Activated T-helper 1 cell treated with anti-CD3 and anti-CD28 coated beads, Interleukin-2, amount 50 U/mL, for 16 hours (primary cell): ENCODE measurements at places on chromosomes 11 and 22.

DNA sequence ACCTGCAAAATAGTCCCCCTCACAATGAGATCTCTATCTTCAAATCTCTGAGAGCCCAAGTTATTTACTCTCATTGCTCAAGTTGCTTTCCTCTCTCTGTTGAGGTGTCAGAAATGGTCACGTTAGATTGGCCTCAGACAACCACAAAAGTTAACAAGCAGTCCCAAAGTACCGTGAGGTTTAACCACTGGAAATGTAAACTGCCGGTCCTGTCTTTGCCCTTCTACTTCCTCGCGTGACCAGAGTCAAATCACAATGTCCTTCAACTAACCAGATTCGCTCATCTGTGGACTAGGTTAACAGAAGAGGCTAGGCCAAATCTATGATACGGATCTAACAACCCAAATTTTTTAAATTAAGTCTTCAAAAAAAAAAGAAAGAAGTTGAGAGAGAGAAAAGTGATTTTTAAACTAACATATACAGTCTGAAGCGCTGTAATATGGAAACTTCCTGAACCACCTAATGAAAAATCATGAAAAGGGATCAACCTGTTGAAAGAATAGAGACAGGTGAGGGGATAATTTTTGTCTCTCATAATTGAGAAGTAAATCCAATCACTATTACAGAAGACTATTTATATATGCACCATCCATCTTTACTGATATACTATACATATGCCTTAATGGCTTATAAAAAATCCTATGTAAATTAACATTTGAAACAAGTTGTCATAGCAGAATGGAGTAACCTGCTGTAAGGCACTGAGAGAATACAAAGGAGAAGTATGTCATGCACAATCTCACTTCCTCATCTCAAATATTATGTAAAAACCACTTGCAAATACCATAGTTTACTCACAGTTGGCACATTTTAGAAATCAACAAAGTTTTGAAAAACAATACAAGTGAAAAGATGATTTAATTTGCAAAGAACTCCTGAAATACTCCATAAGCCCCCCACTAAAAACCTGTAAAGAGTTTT lies 3.3 kb upstream of the JAML start:
- no peak for DNase-seq

DNA sequence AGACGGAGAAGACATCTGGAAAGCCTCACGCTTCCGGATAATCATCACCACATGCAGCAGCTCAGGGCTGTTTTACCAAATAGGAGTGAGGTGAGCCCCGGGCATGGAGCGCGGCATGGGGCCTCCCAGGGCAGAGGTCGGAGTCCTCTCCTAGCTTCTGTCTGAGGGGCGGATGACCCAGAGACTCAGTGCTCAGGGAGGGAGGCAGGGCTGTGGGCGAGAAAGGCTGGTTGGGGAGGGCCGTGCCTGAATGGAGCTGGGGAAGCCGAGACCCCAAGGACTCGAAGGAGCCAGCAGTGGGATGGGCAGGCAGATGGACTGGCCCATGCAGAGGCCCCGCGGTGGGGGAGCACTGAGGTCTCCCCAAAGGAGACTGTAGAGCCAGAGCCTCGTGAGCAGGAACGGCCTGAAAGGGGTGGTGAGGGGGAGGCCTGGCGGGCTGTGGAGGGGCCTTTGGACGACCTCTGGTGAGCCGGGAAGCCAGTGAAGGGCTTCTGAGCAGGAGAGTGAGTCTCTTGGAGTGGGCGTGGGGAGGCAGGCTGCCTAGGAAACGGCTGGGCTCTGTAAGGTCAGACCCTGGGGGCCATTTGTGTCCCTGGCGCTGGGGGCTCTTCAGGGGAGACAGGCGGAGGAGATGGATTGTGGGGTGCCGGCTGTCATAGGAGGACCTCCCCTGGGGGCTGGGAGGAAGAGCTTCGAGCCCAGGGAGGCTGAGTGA lies 24.7 kb upstream of the PANX2 start:
- DNase-seq, result no peak

DNA sequence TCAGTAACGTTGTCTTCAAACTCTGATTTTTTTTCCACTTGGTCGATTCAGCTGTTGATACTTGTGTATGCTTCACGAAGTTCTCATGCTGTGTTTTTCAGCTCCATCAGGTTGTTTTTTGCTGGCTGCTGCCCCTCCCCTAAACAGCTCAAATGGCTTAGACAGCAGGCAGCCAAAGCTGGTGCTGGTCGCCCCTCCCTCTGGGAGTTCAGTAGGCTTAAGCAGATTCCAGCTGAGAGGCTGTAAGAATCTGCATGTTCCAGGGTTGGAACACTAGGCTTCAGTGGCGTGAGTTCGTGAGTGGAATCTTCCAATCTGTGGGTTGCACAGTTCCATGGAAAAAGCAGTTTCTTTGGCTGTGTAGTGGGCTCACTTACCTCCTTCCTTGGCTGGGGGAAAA lies 10.3 kb upstream of the FIBIN start:
- no peak for DNase-seq

GRCh38 chr11:131661132-131661531 lies 290.7 kb downstream of the NTM start:
- DNase-seq, result no peak

DNA sequence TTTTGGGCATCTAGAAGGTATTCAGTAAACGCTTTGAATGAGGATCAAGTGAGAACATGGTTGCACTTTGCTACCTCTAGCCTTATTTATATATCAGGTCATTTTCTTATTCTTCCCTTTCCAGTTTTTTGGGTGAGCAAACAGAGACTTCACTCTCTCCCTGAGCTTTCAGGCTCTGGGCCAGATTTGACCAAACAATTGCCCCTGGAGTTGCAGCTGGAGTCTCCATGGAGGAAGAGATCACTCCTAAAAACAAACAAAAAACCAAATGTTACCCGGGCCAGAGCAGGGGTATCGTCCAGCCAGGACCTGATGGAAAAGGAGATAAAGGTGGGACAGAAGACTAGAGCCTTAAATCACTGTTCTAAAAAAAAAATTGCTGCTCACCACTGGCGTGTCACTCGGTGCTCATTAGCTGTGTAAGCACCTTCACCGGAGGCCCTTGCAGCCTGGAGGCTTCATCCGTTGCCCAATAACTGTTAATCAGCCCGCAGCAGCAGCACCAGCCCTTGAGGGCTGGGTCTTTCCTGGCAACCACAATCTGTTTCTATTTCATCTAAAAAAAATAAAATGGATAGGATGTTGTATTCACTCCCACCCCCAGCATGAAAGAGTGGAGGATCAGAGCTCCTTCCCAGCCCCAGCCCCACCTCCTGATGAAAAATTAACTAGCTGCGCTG lies 125.0 kb downstream of the PKNOX2 start:
- DNase-seq, result no peak

DNA sequence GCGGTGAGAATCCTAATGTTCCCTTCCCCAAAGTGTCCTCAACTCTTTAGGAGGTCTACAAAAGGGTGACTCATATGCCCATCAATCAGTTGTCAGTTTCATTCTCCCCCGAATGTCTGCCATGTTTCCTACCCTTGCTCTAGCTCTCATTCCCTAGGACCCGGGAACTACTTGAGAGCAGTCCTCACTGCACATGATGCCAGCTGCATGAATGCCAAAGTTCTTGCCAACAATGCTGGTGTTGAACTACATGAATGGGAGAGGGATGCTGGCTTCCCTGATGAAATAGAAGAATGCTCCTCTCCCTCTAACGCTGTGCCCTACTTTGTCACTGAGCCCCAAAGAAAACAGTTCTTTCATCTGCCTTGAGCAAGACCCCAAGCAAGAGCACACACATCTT lies 12.5 kb upstream of the FSHB start:
- DNase-seq, result no peak

DNA sequence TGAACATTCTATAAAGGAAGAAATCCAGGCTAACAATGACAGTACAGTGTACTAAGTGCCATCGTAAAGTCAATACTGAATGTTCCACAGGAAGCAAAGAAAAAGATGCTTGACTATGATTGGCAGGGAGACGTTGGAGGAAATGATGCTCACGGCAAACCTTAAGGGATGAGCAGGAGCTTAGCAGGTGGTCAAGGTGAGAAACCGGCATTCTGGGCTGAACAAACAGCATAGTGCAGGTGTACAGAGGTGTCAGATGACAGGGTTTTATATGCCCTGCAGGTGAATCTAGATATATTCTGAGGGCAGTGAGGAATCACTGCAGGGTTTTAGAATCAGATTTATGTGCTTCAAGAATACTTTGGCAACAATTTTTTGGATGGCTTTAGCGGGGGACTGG lies 85.3 kb upstream of the HEPHL1 start:
- no peak for DNase-seq

GRCh38 chr11:45655347-45655756 lies 10.1 kb downstream of the CHST1 start:
- peak; percentile 27 for DNase-seq

- DNase-seq, result no peak
Observed at GRCh38 chr11:46450846-46451477, 59.4 kb upstream of the CHRM4 start.

- DNase-seq, result no peak
Observed at GRCh38 chr11:77152846-77153245, 24.8 kb downstream of the MYO7A start.

DNA sequence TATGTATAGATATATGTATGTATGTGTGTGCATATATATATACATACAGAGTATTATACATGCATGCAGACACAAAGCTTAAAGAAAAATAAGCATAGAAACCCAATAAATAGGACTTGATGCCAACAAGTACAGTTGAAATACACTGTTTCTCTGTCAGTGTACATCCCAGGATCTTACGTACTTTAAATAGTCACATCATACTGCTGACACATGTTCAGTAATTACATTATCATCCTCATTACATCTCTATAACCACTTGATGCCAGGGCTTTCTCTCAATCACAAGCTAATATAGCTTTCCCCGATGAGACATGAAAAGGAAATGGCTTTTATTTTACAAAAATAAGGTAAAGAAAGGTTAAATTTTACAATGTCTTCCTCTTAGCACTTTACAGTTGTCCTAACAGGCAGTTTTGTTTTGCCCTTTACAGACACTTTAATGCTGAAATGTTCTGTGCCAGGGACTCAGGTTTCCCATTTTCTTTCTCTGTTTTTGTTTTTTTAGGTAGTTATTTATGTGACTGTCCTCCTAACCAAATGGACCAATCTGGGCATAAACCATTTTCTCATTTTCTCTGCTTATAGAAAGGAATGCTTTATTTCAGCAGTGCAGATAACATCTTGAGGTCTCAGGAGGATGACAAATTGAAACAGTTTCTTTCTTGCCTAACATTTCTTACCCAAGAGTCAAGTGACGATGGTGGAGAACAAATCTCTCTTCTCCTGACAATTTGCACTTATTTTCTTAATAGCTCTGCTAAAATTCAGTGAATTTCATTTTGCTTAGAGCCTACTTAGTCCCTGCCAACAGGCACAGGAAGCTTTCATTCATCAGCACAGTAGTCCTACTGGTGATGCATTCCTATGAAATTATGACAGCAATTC lies 350.2 kb downstream of the TTC28 start:
- DNase-seq, result no peak

GRCh38 chr11:69637198-69637940 lies 3.6 kb upstream of the CCND1 start:
- no peak for DNase-seq

- DNase-seq, result no peak
Observed at GRCh38 chr11:35466058-35466457, 46.7 kb upstream of the SLC1A2 start.

GRCh38 chr11:133598906-133599305 lies 66.6 kb upstream of the OPCML start:
- no peak for DNase-seq

DNA sequence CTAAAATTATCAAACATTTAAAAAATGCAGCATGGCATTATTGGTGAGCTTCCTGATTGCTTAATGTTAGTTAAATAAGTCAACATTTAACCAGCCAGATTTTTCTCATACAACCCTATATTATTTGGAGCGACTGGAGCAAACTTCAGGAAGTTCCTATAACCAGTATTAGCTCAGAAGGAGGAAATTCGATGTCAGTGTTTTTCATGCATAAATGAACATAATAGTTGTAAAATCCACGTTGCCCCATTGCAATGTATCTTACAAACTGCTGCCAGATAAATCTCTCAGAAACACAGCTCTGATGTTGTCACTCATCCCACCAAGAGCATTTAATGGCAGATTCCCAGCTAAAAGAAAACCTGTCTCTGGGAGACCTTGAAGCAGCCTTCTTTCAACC lies 278.5 kb downstream of the CASP12 start:
- DNase-seq, result no peak

DNA sequence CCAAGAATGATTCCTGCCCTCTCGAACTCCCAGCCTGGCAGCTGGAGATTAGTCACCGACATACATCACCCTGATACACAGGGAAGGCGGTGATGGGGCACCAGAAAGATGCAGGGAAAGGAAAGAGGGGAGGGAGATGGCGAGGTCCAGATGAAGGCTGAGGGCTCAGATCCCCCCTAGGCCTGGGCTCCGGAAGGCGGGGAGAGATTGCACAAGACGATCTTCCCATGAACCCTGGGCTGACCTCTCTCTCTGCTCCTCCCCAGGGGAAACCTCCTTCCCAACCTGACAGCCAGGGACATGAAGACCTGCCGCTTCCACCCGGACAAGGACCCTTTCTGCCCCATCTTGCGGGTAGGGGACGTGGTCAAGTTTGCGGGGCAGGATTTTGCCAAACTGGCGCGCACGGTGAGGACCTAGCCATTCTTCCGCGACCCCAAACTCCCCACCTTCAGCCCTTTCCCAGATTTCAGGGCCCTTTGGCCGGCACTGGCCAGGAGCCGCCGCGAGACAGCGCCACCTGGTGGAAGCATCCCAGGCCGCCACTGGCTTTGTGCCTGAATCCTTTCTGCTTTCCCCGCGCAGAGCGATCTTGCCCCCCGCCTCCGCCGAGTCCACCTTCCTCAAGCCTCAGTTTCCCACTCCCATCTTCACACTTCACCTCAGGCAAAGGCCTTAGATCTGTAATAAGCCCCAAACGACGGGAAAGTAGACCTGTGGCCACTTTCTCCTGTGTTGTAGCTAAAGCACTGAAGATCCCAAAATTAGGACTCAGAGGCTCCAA lies 11.5 kb downstream of the P2RX3 start:
- peak; percentile 49 for DNase-seq

DNA sequence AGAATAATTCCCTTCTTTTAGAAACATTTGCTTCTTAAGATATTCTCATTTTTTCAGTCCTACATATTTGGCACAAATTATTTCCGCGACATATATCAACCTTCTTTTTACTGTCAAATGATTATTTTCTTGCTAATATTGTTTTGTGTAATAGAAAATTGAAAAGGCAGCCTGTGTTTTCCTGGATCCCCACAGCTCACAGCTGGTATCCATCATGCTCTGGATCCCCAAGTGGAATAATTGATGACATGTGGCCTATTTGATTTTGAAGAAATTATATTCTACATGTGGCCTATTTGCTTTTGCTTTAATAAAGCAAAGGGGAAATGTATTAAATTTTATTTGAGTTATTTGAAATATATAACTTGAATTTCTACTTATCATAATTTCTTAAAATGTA lies 199.4 kb upstream of the LUZP2 start:
- no peak for DNase-seq

DNA sequence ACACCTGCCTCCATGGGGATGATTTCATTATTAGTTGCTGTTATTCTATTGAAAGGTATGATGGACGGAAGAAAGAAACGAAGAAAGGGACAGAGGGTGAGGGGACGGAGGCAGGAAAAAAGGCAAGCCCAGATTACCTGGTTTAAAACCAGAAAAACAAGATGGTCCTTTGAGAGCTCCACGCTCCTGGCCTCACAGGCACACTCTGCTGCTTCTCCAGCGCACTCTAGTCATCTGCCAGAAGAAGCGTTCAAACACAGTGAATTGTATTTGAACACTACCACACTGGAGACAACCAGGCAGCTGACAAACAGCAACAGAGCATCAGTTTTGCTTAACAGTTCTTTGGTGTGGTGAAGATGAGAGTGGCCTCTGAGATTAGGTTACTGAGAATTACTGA lies 216.9 kb downstream of the CADM1 start:
- no peak for DNase-seq
